ENCODE measurements at places on chromosomes 1 and 21.

DNA sequence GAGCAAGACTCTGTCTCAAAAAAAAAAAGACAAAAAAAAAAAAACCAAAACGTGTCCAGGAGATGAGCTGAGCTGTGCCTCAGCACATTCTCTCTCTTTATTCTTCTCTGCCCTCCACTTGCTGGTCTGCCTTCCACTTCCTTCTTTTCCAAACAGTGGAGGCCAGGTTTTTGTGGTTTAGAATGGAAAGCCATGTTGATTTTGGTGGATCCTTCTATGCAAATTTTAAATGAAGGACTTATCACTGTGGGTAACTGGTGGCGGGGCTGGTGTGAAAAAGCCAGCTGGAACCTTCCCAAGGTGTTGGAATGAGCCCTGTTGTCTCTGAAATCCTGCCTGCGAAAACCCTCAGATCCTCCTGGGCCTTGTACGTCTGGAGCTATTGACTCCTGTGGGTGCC is 61.9 kb downstream of the PTPRU start:
- no peak for DNase-seq

DNA sequence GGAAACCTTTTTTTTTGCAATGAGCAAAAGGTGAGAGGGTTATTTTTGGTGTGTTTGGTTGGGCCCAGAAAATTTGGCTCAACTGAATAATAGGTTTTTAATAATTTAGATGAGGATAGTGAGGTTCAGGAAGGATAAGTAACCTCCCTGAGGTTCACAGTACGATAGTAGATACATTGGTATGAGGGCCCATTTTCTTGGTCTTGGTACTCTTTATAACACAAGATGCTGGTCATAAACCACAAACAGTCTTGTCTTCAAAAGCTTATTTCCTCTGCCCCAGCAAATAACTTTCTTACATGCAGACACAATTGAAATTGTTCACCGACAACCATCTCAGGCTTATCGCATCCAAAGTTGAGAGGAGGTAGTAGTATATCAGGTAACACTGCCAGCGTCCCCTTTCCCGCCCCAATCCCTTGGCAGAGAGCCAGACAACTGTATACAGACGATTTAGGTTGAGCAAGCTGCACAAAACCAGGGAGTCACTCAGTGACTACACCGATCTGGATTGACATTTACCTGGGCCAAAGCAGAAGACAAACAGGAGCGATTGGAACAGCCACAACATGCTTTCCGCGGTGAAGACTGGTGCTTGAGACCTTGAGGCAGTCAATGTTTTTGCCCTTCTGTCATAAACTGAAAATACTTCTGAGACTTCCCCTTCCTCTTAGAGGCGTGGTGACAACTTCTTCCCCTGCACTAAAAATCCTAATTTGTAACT is at the start of gene SLAMF6:
TSS of gene SLAMF6 (minus strand) at position 634 of the 724 bp plus-strand sequence. CDS start at position 571, 63 bp downstream.
- DNase-seq: no peak

DNA sequence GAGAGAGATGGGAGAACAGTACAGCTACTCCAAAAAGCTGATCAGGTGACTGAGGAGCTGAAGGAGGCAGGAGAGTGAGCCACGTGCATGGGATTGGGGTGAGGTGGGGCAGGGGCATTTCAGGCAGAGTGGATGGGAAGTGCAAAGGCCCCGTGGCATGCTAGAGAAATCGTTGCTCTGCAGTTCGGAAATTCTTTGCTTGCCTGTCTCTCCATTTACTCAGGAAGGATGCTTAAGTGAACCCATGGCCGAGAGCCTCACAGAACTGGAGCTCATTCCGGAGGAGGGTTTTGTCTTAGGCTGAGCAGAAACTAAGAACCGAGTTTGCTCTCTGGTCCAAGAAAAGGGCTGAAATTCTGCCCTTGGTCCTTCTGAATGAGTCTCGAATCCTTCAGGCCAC is 139.8 kb upstream of the TMEM51 start:
- DNase-seq: no peak

DNA sequence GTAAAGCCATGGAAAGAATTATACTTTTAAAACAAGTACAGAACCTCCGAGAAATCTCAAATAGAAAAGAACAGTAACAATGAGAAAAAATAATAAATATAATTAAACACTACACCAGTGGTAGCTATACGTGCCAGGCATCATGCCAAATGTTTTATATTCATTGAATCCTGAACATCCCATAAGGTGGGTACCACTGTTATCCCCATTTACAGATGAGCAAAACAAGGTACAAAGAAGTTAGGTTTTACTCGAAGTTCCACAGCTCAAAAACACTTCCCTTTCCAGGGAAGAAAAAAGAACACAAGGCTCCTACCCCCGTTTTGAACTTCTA is 33.4 kb downstream of the JAK1 start:
- no peak for DNase-seq
